T47D (cell line): ENCODE measurements at places on chromosomes 12 and 14.

GRCh38 chr12:122097927-122098756, 19.6 kb downstream of the MLXIP start:
- peak; percentile 62 for DNase-seq

GRCh38 chr14:87676814-87677437, 316.1 kb downstream of the GALC start:
- DNase-seq = no peak

GRCh38 chr12:92784797-92785562, 82.2 kb downstream of the PLEKHG7 start:
- peak; percentile 48 for DNase-seq

DNA sequence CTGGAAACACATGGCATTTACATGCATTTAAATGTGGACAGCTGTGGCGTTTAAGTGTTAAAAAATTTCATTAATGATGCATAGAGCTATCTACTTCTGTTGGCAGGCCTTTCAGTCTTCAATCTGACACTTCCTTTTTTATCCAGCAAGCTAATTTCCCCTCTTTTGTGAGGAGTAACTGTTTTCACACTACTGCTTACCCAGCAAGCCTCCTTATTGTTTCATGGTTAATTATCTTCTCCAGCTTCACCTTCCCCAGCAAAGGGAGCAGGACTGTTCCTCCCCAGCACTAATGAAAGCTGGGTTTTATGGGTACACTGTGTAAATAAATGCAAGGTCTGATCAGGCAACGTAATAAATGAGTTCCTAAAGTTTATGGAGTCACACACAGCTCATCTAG, 129.4 kb upstream of the NPAS3 start:
- no peak for DNase-seq

DNA sequence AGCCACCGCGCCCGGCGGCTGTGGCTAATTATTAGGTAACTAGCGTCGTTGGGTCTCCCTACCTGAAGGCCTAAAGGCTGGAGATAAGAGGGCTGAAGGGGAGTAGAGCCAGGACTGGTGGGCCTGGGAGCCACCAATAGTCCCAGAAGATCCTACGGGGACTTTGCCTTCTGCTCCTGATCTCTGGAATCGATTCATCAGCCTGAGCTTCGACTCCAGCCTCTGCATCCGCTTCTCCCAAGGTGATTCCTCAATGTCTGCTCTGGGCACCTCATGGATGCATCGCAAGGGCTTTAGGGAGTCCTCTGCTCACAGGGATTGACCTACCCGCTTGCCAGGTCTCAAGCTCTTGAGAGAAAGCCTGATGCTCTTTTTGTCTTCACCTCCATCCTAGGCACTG, 14.7 kb upstream of the KDM2B start:
- DNase-seq = no peak

DNA sequence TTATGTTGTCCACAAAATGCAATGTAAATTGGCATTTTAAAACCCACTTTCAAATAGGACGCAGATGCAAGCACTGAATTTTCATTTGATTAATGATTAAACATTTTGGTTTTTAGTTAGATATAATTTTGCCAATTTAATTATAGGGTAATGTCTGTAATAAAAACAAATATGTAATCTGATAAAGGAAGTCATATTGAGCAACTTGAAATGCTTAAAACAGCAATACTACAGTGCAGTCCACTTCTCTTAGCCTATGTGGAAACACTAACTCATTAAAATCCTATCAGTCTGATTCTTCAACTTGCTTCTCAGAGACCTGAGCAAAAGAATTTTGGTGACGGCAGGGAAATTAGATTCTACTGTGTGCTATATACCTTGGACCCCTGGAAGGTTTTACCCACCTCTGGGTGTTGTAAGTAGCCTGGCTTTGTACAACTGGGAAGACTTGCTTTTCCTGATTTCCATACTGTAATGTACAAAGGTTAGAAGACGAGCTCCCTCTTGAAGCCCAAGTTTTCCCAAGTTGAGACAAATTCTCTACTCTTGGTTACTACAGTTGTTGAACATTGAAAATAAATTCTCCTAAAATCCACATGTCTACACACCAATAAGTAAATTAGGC, 4.1 kb downstream of the TRHDE start:
- no peak for DNase-seq

- no peak for DNase-seq
Measured at GRCh38 chr12:86551146-86551571, 295.0 kb upstream of the MGAT4C start.

DNA sequence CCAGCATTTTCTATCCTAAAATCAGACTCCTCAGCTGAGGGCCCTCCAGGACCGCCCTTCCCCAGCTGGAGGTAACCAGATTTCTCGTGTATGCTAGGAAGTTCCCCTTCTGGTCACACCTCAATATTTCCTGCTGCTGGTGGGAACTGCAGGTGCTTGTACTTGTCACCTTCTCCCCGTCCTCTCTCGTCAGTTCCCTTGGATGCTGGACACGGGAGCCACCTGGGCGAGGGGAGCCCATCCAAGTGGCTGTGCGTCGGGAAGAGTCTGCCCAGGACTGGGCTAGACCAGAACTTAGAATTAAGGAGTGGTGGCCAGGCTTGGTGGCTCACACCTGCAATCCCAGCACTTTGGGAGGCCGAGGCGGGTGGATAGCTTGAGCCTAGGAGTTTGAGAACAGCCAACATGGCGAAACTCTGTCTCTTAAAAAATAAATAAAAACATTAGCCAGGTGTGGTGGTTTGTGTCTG, 23.2 kb upstream of the KIF26A start:
- no peak for DNase-seq

DNA sequence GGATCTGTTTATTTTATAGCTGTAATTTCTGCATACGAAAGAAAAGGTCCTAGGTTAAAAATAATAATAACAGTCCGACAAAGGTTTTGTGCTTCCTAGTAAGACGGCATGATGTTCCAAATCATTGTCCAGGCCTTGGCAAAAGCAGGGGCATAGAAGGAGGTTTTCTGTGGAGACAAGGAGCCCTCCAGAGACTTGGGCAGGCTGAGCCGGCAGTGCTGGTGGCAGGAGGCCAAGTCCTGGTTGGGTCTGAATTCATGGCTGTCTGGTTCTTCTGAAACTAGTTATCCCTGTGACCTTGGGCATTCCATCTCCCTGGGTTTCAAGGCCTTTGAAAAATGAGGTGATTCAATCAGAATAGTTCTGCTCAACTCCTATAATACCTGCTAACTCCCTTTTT, 44.0 kb downstream of the KCNK13 start:
- no peak for DNase-seq

DNA sequence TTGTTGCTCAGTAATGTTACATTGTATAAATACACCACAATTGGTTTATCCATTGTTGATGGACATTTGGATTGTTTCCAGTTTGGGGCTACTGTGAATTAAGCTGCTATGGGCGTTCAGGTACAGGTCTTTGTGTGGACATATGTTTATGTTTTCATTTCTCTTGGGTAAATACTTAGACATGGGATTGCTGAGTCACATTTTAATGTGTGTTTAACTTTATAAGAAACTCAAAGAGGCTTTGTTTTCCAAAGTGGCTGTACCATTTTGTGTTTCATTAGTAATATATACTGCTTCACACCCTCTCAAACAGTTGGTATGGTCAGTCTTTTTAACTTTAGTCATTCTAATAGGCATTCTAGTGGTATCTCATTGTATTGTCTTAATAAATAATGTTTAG, 225.0 kb downstream of the SPTSSA start:
- no peak for DNase-seq
